Brain (organoid and tissue), 16 donors: ENCODE measurements at places on chromosomes 4 and X. TPM values are rescaled to one million over a fixed set of nuclear protein-coding genes. Genes with fewer than 3 reads are reported as not detected.

The ARX gene
- 1.6 TPM for polyA plus RNA-seq

The MAGEB3 gene
- not detected for polyA plus RNA-seq

The CXCL3 gene
- polyA plus RNA-seq = not detected

The TECRL gene
- polyA plus RNA-seq = not detected

The ALB gene
- 3.9 TPM for polyA plus RNA-seq

The ART3 gene
- 1.2 TPM for polyA plus RNA-seq

The PDLIM3 gene
- polyA plus RNA-seq = 14.5 TPM

The TRO gene
- 34.6 TPM for polyA plus RNA-seq

The FHIP1A gene
- polyA plus RNA-seq = 2.8 TPM

The OTC gene
- polyA plus RNA-seq = not detected

The EIF4E gene
- 31.7 TPM for polyA plus RNA-seq

The TBL1X gene
- 36.3 TPM for polyA plus RNA-seq

The CTAG2 gene
- not detected for polyA plus RNA-seq

The AFM gene
- not detected for polyA plus RNA-seq

The DUX4 gene
- not detected for polyA plus RNA-seq

The PCDH10 gene
- 9.5 TPM for polyA plus RNA-seq

The MAOB gene
- polyA plus RNA-seq = 36.4 TPM

The CLNK gene
- not detected for polyA plus RNA-seq

The CSAG3 gene
- polyA plus RNA-seq = not detected

The NSG1 gene
- polyA plus RNA-seq = 267 TPM

The ARFIP1 gene
- 11.8 TPM for polyA plus RNA-seq

The FGB gene
- 2.1 TPM for polyA plus RNA-seq

The CT55 gene
- not detected for polyA plus RNA-seq

The NHSL2 gene
- polyA plus RNA-seq = 1.1 TPM

The RASGEF1B gene
- 8.7 TPM for polyA plus RNA-seq

The POLA1 gene
- 17.4 TPM for polyA plus RNA-seq

The SLITRK4 gene
- polyA plus RNA-seq = 1.7 TPM

The CENPI gene
- polyA plus RNA-seq = 5.3 TPM

The MTMR8 gene
- not detected for polyA plus RNA-seq

The SHROOM3 gene
- 30.9 TPM for polyA plus RNA-seq

The LDB2 gene
- polyA plus RNA-seq = 13.2 TPM

The CEP135 gene
- 0.44 TPM for polyA plus RNA-seq

The CXorf65 gene
- not detected for polyA plus RNA-seq

The STBD1 gene
- polyA plus RNA-seq = 0.25 TPM

The MAGEA4 gene
- not detected for polyA plus RNA-seq

The UXT gene
- 215 TPM for polyA plus RNA-seq

The RENBP gene
- 16.6 TPM for polyA plus RNA-seq

The ADH1B gene
- 1.1 TPM for polyA plus RNA-seq

The KLB gene
- not detected for polyA plus RNA-seq

The CC2D2A gene
- polyA plus RNA-seq = 11.2 TPM

The THOC2 gene
- polyA plus RNA-seq = 18.1 TPM
